ENCODE measurements at places on chromosomes 7 and 10.

GRCh38 chr7:22821702-22822485 is 755 bp downstream of the TOMM7 start:
- DNase-seq, result peak; percentile 35

GRCh38 chr7:150954986-150955518 is 23.1 kb downstream of the KCNH2 start:
- DNase-seq, result no peak

GRCh38 chr7:31335161-31335856 is 5.2 kb downstream of the NEUROD6 start:
- DNase-seq, result no peak

DNA sequence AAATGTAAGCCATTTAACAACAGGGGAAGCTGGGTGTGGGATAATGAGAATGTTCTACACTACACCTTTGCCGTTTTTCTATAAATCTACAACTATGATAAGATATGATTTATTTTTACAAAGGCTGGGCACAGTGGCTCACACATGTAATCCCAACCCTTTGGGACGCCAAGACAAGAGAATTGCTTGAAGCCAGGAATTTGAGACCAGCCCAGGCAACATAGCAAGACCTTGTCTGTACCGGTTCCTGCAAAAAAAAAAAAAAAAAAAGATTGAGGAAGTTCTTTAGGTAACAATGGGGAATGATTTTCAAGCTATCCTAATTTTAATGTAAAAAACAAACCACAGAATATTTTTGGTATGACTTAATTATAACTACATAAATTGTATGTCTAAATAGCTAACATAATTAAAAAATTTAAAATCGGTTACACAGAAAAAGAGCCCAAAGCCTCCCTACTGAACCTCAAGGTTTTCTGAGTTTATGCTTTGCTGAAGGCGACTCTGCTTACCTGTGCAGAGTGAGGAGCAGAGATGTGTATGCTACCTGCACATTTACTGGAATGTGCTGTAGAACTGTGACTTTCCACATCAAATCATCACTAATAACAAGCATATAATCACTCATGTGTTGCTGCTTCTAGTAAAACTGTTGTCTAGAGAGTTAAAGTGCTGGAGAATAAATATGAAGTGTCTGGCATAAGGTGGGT is 163.4 kb downstream of the ATE1 start:
- DNase-seq, result no peak

DNA sequence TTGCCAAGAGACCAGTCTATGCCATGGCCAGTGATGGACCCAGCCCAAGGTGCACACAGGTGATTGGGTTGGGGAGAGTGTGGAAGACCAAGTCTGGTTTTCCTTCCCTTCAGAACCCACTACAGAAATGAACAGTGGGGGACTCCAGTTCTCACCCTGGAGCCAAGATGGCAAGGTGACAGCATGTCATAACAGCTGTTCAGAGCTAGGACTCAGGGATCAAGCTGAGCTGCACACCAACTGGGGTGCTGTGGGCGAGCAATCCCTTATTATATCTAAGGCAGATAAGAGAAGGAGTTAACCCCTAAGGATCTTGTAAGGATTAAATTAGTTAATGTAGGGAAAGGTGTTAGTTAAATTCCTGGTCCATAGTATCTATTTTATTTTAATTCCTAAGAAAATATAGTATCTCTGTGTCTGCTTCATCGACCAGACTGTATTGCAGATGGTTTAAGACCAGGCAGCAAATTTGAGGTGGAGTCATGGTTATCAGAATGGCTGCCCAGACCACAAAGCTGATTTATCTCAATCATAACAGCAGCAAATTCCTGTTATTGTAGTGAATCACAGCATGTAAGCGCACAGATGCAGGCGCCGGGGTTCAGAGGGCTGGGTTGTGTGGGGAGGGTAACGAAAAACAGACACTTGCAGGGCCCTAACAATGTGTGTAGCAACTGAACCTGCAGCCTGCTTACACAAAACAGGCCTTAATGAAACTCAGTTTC is 208.7 kb upstream of the ZNF32 start:
- peak; percentile 47 for DNase-seq

- peak; percentile 75 for DNase-seq
Observed at GRCh38 chr10:62045765-62046521, 144.4 kb downstream of the ARID5B start.

- peak; percentile 82 for DNase-seq
Observed at GRCh38 chr10:103278862-103279298, 1.9 kb downstream of the INA start.

GRCh38 chr10:63917363-63917762 is 396.2 kb downstream of the REEP3 start:
- DNase-seq, result no peak

GRCh38 chr10:33704214-33704830 is 369.9 kb upstream of the NRP1 start:
- no peak for DNase-seq

- peak; percentile 57 for DNase-seq
Observed at GRCh38 chr7:98165827-98166667, 45.2 kb upstream of the BHLHA15 start.

DNA sequence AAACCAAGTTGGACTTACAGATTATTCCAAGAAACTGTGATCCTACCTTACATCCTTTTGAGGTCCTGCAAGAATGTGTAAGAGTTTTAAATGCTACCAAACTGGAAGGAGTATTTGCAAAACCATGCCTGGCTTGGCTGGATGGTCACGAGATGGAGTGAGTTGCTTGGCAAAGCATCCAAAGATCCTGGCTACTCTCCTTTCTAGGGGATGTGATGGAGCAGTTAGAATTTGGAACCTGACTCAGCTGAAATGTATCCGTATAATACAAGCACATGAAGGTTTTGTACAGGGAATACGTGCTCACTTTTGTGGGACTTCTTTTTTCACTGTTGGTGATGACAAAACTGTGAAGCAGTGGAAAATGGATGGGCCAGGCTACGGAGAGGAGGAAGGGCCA is 13.3 kb upstream of the SYPL1 start:
- no peak for DNase-seq

DNA sequence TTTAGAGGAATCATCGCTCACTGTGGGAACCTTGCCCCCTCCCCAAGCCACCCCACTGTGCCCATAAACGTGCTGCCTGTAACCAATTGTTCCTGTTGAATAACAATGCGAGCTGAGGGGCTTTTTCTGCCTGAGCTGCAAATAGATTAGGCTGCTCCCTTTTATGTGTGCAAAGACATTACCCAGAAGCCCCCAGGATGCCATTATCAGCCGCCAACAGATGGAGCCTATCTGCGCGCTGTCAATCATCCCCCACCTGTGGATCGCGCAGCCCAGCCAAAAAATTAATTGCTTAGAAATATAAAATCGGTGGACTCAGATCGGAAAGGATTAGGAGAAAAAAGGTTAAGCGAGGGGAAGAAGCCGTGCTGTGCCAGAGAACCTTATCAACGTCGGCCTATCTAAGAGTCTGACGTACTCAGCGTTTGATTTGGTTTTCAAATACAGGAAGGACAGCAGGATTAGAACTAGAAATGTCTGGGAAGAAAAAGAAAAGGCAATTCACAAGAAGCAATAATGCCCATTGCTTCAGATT is 167.3 kb upstream of the MYO3A start:
- DNase-seq, result peak; percentile 60

DNA sequence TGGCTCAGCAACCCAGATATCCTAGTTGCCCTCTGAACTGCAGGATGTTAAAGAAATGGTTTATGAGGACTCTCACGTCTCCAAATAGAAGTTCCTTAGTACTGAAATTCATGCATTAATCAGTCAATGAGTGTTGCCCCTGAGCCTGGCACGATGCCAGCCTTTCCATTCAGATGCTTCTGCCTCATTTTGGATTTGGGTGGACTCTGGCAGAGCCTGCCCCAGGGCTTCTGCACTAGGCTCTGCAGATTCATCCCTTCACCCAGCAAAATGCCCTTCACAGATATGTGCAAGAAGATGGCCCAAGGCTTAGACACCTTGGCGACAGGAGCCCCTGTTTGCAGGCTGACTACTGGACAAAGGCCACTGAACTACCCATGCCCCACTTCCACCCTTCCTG is 747.8 kb downstream of the GRID1 start:
- DNase-seq, result no peak

- DNase-seq, result no peak
Observed at GRCh38 chr7:130096243-130096827, 26.0 kb downstream of the KLHDC10 start.

GRCh38 chr10:128971374-128972035 is 495.5 kb upstream of the MGMT start:
- no peak for DNase-seq

GRCh38 chr10:11719496-11720259 is 22.5 kb upstream of the ECHDC3 start:
- DNase-seq, result no peak

- DNase-seq, result peak; percentile 33
Observed at GRCh38 chr7:122885583-122886356, 490 bp downstream of the CADPS2 start.

- no peak for DNase-seq
Observed at GRCh38 chr7:34838329-34838728, 180.3 kb downstream of the NPSR1 start.

- no peak for DNase-seq
Observed at GRCh38 chr7:3725155-3726059, 424.4 kb downstream of the SDK1 start.

GRCh38 chr10:102413053-102413705 is 5.4 kb downstream of the PSD start:
- DNase-seq, result peak; percentile 29

- no peak for DNase-seq
Observed at GRCh38 chr10:32308027-32308603, 38.8 kb downstream of the EPC1 start.

DNA sequence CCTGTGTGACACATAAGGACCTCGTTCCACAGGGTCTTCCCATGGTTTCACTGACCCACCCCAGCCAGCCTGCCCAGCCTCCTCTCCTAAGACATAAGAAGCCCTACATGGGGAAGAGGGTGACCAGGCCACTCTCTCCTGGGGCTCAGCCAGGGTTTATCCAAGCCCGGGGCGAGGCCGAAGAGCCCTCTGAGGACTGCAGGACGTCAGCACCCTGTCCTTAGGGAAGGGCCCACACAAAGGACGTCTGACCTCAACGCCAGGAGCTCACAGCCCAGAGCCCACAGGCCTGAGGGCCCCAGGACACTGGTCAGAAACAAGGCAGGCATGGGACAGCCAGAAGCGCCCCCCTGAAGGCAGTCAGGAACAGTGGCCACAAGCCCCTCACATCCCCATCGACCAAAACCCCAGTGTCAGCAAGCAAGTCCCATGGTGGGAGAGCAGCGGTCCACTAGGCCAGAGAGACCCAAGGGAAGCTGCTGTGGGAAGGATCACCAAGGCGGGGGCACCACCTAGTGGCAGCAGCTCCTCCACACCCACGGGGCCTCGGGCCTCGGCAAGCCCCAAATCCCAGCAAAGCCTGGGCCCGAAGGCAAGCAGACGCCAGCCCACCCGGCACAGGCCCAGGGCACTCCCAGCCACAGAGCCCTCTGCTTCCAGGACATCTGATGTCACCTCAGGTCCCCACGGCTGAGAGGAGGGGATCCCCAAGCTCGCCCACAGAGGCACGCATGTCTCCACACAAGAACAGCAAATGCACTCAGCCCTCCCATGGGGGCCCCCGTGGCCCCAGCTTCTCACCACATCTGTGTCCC is 23.4 kb downstream of the MAD1L1 start:
- peak; percentile 72 for DNase-seq

- no peak for DNase-seq
Observed at GRCh38 chr10:84225427-84226173, at the start of gene LRIT2. Gene LRIT2, minus strand, starts transcription at chr10:84225544. Its CDS starts 24 bp downstream, at chr10:84225520.

DNA sequence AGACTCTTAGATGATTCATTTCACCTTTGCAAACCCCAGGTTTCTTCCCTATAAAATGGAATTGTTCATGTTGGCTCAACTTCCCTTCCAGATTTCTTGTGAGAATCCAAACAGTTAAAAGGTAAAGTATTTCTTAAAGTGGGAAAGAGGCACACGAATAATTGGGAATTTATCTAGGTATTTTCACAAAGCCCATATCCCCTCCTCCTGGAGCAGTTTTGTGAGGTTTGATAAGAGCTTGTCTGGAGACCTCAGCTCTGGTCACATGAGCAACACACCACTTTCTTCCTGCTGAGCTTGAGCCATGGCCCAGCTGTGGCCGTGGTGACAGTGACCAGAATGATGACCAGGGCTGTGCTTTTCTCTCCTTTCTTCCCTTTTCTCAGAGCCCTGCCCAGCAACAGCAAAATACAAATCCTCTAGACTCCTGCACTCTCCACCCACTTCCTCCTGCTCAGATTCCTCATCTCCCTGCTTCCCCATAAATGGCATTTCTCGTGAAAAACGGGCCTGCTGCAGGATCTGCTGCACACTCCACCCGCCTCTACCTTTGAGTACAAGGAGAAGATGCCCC is 87.7 kb downstream of the PIK3CG start:
- DNase-seq, result peak; percentile 47

- DNase-seq, result no peak
Observed at GRCh38 chr7:5614600-5614999, 166.9 kb downstream of the RNF216 start.

DNA sequence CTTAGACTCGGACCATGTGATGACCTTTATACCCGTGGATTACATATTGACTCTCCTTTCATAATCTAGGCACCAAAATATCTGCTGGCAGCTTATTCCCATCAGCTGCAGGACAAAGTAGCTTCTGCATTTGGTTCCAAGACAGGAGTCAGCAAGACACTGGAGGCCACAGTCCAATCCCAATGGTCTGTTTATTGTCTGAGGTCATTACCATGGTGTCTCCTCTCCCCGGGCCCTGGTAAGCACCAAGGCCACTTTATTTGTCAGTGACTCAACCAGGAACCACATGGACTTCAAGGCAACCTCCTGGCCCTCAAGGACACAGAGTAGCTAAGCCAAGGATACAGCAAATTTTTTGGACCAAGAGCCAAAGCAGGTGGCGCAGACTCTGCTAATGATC is 36.1 kb downstream of the KCNMA1 start:
- DNase-seq, result no peak

DNA sequence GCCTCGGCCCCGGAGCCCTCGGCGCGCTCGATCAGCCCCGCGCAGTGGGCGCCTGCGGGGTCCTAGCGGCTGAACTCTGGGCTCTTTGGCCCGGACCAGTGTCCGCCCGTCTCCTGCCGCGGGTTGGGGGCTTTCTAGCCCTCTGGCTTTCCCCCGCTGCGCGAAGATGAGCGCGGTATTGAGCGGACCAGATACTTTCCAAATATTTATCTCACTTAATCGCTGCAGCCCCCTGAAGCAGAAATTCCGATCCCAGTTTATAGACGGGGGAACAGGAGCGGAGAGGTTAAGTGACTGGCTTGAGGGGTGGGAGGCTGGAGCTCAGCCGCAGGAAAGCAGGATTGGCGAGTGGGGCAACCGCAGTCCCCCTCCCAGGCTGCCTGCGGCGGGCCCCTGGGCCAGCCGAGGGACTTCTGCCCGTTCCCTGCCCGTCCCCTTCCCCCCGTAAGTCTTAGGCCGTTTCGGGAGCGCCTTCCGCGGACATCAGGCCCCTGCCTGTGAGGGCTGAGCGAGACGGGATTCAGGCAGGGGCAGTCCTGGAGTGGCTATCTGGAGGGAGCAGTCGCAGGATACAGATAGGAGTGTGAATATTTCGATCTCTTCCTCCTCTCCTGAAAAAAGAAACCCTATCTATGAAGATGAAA is 565 bp downstream of the STRIP2 start:
- DNase-seq, result peak; percentile 34

DNA sequence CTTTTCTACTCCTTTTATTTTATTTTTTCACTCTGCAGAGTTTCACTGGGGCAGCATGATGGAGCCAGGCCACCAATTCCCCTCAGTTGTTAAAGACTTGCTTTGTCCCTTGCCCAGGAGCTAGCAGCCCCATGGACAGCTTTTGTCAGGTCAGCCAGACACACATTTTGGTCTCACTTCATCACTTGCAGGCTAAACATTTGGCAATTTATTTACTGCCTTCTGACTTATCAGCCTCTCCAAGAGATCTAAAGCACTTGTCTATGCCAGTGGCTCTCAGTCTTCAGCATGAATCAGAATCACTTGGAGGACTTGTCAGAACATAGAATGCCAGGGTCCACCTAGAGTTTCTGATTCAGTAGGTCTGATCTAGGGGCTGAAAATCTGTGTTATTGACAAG is 66.4 kb upstream of the GDF10 start:
- DNase-seq, result no peak
